ENCODE measurements at places on chromosomes 5 and 9.

- DNase-seq: no peak
Measured at GRCh38 chr5:169494941-169495548, 88.5 kb upstream of the SPDL1 start.

DNA sequence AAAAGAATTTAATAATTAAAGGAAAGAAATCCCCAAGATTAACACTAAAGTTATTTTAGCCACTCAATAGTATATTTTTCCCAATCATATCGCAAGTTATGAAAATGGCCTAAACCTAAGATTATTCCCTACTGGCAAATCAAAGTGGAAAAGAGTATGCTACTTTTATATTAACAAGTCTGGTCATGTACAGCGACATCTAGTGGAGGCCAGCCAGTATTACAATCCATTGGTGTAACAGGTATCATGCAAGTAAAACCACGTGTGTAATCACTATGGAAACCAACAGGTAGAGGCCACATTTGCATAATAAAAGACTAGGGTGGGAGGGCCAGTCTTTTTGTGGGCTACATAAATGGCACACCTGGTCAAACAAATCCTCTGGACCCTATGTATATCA lies 976.4 kb upstream of the CDH9 start:
- no peak for DNase-seq

DNA sequence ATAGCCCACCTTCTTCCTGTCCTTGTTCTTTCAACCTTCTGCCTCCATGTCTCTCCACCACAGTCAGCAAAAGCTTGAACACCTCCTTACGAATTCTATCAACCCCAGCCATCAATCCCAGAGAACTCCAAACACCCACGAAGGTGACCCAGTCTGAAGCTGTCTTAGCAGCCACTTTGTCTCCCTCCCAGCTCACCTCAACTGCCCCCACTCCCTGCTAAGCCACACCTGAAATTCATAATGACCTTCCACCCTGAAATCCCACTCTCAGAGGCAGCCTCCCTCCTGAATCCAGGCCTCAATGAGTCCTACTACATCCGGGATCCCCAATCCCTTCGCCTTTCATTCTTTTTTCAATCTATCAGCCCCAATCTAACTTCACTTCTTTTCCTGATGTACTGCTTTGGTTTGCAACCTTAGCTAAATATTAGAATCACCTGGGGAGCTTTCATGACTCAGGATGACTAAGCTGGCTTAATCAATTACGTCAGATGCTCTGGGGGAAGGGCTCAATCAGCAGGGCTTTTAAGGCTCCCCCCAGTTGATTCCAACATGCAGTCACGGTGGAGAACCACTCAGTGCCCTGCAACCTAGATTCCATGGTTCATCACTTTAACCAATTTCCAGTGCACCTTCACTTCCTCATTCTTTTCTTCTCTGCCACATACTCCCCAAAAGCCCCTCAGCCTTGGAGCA lies 32.2 kb downstream of the BHMT start:
- DNase-seq: no peak

GRCh38 chr9:91033797-91034196 lies 232.2 kb downstream of the SYK start:
- DNase-seq: no peak

GRCh38 chr5:117945258-117945657 lies 1043.1 kb downstream of the DTWD2 start:
- no peak for DNase-seq

DNA sequence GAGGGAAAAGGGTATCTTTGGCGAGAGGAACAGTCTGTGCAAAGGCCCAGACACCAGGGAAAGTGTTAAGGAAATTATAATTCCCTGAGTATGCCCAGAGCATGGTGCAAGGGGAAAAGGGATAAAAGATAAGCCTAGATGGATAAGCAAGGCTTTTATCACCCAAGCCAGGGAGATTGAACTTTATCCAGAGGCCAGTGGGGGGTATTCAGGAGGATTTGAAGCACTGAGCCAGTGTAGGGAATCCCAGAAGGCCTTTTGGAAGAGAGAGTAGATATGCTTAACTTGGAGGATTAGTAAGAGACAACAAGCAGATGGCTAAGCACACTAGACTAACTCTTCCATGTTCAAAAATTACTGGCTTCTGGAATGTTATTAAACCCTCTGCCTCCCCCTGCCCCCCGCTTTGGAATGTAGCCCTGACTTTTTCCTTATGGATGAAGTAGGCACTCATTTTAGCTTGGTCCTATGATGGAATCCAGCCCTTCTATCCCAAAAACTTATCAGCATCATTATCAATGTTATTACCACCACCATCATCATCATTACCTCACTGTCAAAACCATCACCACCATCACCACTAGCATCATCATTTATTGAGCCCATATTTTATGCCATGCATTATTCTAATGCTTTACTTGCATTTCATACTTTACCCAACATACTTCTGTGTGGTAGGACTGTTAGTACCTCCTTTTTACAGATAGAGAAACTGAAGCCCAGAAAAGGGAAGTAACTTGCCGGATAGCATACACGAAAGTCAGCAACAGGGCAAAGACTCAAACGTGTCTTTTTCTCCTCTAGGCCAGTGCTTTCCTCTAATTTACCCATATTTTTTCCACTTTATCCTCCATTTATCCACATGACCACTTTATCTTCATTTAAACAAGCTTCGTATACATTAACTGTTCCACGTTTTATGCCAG lies 237.0 kb downstream of the PAPPA start:
- no peak for DNase-seq

GRCh38 chr5:116652196-116652729 lies 77.6 kb upstream of the SEMA6A start:
- peak; percentile 64 for DNase-seq

DNA sequence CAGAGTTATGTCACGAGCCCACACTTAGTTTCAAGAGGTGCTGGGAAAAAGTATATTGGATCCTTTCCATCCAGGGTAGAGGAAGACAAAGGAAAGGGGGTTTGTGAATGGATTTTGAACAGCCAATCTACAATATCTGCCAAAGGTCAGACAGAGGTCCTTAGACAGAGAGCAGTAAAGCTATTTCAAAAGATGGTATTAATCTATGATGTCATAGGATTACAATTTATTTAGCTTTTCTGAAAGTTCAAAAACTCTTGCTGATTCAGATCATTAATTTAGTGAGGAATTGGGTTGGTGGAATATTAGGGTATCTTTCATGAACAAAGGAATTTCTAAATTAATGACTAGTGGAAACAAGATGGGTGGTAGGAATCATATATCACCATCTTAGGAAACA lies 126.9 kb downstream of the NTRK2 start:
- DNase-seq: no peak

GRCh38 chr9:6239694-6240093 lies 24.1 kb downstream of the IL33 start:
- DNase-seq: no peak

- DNase-seq: no peak
Measured at GRCh38 chr5:132688536-132689339, 14.9 kb downstream of the IL4 start.

DNA sequence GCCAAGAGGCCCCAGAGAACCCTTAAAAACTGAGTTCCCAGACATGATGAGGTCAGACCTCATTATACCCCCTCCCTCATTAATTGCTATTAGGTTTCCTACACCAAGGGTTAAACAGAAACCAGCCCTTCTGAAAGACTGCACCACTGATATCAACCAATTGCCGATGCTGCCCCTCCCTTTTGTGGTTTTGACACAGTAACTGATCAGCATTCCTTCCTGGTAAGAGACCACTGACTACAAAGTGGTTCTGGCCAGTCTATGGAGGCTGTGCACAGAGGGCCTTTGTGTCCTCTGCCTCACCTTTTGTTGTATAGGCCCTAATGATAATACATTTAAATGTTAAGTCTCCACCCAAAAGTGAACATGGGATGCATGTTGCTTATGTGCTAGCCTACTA lies 201.5 kb downstream of the FRMD3 start:
- DNase-seq: no peak

GRCh38 chr5:5658889-5659465 lies 236.5 kb downstream of the ICE1 start:
- DNase-seq: no peak

GRCh38 chr5:159257629-159258283 lies 5.3 kb upstream of the UBLCP1 start:
- DNase-seq: no peak

- DNase-seq: no peak
Measured at GRCh38 chr9:104879555-104880309, 48.2 kb downstream of the ABCA1 start.

DNA sequence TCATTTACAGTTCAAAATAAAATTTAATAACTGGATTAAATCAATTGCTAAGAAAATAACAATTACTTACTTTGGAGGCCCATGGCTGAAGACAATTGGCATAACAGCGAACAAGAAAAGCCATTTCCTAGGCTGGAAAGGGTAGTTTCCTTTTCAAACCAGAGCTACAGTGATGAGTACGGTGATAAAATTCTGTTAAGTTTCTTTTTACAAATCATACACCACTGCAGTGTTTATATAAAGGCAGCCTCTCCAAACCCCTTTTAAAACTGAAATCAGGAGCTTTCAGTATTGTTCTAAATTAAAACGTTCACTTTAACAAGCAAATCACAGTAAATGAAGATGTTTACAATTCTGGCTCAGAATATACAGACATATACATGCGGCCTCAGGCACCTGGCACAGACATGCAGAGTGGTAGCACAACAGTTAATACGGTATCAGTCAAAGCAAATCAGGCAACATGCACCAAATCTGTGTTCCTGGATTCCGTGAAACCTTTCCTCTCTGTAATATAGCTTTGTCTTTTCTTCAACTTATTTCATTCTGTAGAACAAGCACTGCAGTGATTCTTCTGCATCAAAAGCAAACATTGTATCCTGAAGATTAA lies 102.9 kb downstream of the RAPGEF6 start:
- no peak for DNase-seq

DNA sequence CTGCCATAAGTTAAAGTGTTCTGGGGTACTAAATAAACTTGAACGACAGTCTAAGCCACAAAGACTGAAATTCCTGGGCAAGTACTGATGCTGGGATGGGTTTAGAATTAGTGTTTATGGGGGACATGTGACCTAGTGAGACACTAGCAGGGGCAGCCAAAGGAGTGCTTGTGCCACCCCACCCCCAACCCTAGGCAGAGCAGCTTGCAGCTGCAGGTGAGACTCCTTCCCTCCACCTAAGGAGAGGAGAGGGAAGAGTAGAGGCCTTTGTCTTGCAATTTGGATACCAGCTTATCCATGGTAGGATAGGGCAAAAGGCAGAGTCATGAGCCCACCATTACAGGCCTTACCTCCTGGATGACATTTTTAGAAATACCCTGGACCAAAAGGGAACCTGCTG lies 28.7 kb upstream of the PDE4D start:
- no peak for DNase-seq

DNA sequence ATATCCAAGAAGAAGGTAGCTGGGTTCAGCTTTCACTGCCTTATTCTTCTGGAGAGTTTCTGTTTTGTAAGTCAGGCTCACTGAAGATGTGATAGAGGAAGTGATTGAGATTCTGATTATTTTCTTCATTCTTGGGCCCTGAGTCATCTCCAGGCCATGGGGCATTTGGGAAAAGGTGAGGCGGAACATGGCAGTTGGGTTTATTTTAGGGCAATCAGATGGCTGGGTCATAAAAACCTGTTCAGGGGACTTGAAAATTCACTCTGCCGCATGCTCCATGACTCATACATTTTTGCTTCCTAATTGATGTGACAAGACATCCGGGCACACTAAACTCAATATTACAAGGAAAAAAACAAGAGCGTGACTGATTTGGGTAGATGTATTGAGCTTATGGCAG lies 265.7 kb upstream of the KLF4 start:
- DNase-seq: no peak

- no peak for DNase-seq
Measured at GRCh38 chr5:27462936-27463335, 424.6 kb upstream of the CDH9 start.

DNA sequence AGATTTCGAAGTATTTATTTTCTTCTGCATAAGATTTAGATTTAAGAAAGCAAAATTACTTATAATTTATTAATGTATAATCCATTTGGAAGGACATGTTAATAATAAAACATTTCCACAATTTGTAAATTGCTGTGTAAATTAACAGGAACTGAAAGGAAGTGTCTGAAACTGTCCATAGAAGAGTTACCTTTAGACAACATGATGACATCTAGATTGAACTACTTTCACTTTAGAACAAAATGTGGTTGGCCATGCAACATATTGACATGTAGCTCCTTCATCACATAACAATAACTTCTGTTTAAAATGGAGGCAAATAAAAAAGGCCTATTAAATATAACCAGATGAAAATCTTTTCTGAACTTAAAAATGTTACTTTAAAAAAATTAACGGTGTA lies 1849.5 kb upstream of the ACO1 start:
- DNase-seq: no peak

DNA sequence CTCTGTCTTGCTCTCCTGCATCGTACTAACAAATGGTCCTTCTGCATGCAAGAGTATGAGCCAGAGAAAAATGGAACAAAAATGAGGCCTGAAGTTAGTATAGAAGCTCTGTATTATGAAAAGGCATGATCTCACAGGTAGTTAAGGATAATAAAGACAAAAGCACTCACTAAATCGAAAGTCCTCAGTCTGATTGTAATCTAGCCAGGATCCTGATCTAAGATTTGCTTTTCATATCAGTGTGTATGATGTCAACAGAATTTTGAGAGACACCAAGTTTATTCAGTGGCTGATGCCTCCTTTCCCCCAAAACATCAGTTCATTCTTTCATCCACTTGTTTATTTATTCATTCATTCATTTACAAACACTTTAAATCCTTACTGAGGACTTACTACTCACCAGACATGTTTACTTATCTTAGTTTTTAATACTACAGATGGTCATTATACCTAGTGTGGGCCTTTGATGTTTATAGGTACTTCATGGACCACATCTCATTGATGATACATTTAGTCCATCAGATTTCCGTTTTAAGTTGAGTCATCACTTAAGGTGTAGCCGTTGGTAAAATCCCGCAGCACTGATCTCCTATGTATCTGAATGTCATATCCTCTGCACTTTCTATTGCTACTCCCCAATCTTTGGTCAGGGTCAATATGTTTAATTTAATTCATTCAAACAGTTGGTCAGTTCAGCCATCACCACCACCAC lies 105.2 kb upstream of the DHFR start:
- DNase-seq: no peak

DNA sequence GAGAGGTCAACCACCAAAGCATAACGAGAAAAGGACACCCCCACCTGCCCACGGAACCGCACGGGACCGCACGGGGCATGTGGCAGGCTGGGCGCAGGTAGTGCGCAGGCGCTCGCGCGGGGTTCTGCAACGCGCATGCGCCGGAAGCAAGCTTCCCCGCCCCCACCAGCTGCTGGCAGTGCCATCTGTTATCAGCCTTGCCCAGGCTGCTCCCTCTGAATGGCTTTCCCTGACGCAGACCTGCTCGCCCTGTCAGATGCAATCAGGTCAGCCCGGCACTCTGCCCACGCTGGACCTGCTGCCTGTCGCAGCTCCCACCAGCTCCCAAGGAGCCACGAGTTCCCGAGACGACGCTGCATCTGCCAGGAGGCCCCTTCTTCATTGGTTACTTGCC lies 22.8 kb downstream of the PTCH1 start:
- DNase-seq: no peak

- no peak for DNase-seq
Measured at GRCh38 chr9:126058011-126058531, 268.6 kb upstream of the MVB12B start.
